Stimulated activated CD8-positive, alpha-beta memory T cell treated with anti-CD3 and anti-CD28 coated beads, Interleukin-12 subunit alpha, Interleukin-12 subunit beta, amount 100 ng/mL, for 4 hours (primary cell): ENCODE measurements at places on chromosomes 6 and 20.

DNA sequence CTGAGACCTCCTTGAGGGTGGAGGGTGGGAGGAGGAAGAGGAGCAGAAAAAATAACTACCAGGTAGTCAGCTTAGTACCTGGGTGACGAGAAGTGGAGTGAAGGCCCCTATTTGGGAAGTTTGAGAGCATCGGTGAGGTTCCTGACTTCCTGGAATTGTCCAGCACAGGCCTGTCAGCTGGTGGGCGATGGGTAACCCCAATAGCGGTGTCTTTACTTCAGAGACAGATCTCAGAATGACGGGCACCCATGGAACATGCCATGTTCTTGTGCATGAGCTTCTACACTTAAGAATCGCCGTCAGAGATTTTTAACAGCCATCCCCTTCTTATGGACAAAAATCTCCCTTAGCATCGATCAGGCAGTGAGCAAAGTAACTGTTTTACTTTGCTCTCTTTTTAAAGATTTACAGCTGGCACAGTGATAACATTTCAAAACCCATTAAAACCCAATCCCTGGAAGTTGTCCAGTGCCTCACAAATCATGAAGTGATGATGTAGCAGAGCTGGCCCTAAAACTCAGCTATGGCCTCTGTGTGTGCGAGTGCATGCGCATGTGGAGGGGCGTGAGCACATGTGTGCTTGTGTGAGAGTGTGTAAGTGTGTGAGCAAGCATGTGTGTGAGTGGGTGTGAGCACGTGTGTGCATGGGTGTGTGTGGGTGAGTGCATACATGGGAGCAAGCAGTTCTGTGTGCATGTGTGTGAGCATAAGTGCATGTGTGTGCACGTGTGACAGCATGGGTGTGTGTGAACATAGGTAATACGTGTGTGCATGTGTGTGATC lies 85.2 kb downstream of the DLL1 start:
- DNase-seq: no peak

DNA sequence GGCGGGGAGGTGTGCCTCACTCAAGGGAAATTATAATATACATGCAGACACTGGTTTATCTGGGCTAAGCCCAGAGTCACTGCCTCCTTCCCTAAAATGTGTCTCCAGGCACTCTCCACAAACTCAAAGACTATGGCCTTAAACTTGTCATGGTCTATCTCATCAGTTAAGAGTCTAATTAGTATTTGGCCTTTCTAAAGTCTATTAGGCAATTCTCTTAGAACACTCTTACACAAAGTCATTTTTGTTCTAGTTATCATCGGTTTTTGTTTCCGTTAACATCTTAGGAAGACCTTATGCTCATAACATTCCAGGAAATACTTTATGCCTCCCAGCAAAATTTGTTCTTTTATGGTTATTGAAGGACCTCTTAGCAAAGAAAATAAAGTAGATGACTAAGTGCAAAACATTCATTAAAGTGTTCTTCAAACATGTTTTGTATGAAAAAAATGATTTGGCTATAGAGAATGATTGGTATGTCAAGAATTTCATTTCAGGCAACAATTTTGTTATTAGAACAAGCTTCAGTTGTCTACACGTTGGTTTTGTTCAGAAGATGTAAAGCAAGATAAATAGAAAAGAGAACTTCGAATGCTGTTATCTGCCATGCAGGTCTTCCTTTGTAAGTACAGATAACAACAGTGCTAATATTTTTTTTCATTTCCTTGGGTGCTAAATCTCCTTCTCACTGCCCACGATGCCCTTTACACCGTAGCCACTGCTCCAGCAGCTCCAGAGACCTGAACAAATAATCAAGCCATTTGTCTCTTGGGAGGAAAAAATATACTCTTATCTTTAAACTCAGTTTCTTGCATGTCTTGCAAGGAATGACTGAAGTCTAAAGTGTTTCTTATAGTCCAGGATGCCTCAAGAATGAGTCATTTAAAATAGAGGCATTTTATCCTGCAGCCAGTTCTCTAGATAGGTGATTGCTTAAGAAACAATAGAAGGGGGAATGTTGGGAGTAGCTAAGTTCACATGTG lies 170.4 kb downstream of the HTR1B start:
- DNase-seq: no peak

GRCh38 chr6:3468585-3468984 lies 11.7 kb upstream of the SLC22A23 start:
- no peak for DNase-seq

DNA sequence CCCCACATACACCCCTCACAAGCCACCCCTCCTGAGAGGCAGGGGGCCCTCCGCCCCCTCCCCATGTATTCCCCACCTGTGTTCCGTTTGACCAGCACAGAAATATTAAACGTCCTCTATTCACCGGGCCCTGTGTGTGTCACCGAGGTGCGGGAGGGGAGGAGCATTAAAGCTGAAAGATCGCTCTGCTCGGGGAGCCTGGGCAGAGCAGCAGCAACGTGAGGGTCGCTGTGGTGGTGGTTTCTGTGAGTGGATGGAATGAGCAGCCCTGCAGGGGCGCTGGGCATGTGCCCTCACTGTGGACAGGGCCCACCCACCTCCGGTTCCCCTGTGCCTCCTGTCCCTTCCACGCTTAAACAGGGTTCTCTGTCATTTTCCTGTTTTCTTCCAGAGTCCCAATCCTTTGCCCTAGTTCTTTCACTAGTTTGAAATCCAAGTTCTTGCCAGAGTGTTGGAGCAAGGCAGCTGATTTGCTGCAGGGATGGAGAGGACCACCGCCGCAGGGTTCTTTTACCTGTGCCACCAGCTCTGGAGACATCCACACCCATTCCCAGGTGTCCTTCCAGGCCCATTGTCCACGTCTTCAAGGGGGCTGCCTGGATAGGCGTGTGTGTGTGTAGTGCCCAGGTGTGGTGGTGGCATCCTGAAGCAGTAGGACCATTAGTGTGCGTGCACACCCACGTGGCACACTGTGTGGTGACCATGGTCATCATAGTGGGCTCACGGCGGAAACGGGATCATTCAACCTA lies 37.6 kb upstream of the MDFI start:
- no peak for DNase-seq

DNA sequence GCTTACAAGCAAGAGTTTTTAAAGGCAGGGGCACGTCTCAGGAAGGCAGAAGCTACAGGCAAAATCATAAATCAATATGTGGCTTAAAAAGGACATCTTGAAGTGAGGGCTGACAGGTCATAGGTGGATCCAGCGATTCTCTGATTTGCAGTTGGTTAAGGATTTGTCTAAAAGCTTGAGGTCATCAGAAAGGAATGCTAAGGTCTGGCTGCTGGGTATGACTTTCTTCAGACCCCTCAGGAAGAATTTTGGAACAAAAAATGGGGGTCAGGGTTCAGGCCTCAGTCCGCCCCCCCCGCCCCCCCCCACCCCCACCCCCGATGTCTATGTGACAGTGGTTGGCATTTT lies 261.9 kb downstream of the CDH4 start:
- DNase-seq: no peak

DNA sequence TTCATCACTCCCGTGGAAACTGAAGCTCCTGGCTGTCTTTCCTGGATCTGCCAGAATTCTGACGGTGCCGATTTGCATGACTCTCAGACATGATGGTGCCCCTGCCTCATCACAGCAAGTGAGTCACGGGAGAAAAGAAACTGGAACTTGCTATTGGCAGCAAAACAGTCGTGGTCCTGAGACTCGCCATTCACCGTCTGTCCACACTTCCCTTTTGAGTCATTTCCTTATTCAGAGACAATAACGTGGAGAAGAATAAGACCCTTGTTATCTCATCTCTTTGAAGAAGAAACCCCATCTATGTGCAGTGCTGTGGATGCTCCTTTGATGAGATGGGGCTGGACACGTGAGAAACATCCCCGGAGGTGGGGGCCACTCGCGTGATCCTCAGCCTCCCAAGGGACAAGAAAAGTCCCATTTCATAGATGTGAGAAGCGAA lies 4.2 kb downstream of the GPR31 start:
- DNase-seq: no peak

DNA sequence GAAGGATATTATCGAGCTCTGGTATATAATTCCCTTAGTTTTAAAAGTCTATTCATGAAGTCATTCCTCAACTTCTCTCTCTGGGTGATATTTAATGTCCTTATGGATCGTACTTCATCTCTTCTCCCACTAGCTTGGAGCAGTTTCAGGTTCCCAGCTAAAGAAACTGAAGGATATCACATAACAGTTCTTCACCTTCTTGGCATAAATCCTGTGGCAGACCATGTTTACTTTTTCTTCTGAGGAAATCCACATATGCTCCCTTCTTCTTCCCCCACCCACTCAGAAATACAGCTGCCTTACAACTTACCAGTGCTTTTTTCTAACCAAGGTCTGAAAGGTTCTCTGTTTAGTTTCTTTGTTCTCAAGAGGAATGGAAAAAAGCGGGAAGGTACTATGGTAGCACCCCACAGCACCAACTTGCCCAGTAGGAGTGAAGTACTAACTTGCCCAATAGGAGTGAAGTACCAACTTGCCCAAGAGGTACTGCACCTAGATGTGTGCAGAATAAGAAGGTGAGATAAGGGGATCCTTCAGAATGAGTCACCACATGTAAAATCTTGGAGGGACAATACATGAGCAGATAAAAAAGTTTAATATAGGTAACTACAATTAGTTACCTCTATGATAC lies 53.1 kb downstream of the TSPYL4 start:
- no peak for DNase-seq

DNA sequence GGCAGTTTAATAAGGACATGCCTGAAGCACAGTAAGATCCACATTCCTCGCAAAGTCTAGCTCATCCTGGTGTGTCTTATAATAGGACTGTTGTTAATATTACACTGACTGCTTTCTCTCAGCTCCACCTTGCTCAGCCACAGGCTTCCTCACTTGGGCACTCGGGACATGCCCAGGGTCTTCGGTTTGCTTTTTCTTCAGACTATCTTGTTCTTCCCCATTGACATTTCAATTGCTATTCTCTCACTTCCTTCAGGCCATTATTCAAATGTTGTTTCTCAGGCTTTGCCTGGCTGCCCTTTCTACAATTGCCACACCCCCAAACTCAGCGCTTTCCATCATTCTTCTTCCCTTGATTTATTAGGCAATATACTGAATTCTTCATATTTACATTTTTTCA lies 274.8 kb upstream of the RGS17 start:
- no peak for DNase-seq

- DNase-seq: no peak
These were observed 107.8 kb downstream of the OGFRL1 start for GRCh38 chr6:71396410-71396801.

- no peak for DNase-seq
These were observed 18.3 kb downstream of the RAET1L start for GRCh38 chr6:150006961-150007464.

DNA sequence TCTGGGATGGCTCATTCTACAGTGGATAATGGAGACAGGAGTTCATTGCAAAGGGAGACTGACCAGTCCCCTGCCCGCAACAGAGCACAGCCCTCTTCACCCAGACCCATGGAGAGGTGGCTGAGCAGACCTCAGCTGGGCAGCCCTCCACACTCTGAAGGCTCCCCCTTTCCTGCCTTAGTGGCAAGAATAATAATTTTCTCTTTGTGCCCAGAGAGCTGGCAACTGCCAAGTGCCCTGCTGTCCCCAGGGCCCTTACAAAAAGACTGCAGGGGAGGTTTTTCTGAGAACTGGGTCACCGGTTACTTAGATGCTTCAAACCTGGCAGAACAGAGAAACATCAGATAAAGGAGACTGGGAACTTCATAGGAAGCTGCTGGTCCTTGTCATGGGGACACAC lies 35.4 kb upstream of the ZNFX1 start:
- no peak for DNase-seq

DNA sequence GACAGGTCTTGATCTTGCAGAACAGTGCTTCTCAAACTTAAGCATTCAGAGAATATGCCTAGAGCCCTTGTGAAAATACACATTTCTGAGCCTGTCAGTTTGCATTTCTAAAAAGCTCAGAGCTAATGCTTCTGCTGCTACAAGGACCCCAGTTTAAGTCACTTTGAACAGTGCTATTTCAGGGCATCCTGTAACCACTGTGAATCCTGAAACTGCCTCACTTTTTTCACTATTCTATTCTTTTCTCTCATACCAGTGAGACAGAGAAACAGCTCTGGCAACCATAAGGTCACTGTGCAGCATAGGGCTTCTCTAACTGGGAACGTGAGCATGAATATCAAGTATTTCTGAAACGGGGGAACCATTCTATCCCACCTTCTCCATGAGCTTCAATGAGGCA lies 51.2 kb downstream of the LGSN start:
- no peak for DNase-seq
